ENCODE measurements at places on chromosomes 5 and 9.

GRCh38 chr5:177097016-177097985 is 10.6 kb downstream of the FGFR4 start:
- no peak for DNase-seq

- peak; percentile 77 for DNase-seq
These were observed 536 bp upstream of the COMMD10 start for GRCh38 chr5:116084287-116084691.

DNA sequence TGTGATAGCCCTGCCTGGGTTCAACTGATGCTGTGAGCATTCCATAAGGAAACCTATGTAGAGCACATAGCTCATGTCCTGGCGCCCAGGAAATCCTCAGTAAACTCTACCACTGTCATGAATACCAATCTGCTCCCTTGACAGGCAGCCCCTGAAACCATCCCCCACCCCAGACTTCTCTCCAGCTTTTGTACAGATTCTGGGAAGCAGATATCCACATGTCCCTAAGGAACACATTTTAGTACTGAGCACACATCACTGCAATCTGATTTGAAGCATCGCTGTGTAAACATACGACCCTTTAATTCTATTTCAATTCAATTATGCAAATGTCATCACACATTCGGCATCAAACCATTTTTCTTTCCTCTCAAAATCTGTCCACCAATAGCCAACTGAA is 89.5 kb upstream of the FSTL4 start:
- no peak for DNase-seq

DNA sequence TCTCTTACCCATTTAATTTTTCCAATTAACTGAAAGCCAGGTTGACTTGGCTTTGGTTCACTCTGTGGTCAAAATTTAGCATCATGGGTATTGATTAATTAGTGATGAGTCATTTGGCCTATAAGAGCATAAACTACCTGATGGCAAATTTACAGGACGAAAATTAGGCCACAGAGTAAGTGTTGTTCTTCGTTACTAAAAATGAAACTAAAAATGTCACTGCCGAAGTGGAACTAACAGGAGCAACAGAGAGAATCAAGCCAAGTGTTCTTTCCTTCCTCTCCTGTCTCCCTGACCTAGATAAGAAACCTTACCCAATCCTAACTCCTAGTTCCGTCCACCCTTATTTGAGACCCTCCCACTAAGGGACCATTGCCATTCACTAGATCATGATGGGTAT is 176.9 kb downstream of the RAB3C start:
- DNase-seq, result no peak

- no peak for DNase-seq
These were observed 116.9 kb downstream of the IRX2 start for GRCh38 chr5:2634399-2635176.

GRCh38 chr5:28707706-28708105 is 1669.3 kb upstream of the CDH9 start:
- DNase-seq, result no peak

Measured in T-helper 2 cell (primary cell).